ENCODE measurements at places on chromosomes 7 and 10.

GRCh38 chr7:84043661-84044191, 150.9 kb downstream of the SEMA3A start:
- no peak for DNase-seq

DNA sequence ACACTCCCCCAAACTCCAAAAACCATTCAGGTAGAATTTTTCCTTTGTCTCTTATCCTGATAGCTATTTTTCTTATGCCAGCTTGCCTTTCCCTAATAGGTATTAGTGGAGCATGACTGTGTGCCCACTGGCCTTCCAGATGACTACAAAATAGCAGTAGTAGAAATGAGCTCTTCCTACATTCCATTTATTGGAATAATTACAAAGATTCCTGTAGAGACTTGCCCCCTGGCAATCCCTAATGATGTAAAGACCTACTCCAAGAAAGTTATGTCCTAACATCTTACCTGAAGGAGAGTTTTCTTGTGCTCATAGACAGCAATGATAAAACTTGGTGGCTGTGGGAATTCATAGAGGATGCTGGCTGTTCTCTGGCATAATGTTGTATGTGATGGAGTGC, 501.8 kb downstream of the GATA3 start:
- DNase-seq = no peak

GRCh38 chr7:46682836-46683624, 762.0 kb upstream of the IGFBP3 start:
- DNase-seq = peak; percentile 41

- DNase-seq = peak; percentile 1
Measured at GRCh38 chr7:15086131-15086611, 183.6 kb upstream of the DGKB start.

- DNase-seq = no peak
Measured at GRCh38 chr7:111982804-111983203, 223.4 kb downstream of the DOCK4 start.

- no peak for DNase-seq
Measured at GRCh38 chr10:72694476-72695369, 2.8 kb downstream of the MCU start.

GRCh38 chr7:120259386-120259785, 13.6 kb upstream of the KCND2 start:
- DNase-seq = no peak

GRCh38 chr7:28551331-28551730, 139.0 kb downstream of the CREB5 start:
- DNase-seq = no peak

DNA sequence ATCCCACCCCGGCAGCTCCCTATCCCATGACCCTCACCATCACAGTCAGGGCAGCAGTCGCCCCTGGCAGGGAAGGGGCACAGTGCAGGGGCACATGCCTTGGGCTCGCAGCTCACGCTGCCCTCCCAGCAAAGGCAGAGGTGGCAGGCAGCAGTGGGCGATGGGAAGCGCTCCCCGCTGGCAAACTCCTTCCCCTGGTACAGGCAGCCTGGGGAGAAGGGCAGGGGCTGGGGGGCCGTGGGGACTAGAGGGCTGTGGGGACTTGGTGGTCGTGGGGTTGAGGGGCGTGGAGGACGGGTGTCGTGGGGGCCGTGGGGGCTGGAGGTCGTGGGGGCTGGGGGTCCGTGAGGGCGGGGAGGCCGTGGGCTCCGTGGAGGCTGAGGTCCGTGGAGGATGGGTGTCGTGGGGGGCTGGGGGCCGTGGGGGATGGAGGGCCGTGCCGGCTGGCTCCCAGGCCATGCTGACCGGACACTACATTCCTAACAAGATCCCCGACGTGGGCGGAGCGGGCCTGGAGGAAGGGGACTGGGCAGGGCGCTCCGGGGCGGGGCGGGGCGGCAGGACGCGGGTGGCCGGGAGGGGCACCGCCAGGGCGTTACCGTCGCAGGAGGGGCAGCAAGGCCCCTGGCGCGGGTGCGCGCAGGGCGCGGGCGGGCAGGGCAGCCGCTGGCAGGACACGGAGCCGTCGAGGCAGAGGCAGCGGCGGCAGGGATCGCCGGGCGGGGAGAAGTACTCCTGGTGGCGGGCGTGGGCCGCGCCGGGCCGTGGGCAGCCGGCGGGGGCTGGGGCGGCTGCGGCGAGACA, 20.0 kb downstream of the KCP start:
- DNase-seq = no peak

DNA sequence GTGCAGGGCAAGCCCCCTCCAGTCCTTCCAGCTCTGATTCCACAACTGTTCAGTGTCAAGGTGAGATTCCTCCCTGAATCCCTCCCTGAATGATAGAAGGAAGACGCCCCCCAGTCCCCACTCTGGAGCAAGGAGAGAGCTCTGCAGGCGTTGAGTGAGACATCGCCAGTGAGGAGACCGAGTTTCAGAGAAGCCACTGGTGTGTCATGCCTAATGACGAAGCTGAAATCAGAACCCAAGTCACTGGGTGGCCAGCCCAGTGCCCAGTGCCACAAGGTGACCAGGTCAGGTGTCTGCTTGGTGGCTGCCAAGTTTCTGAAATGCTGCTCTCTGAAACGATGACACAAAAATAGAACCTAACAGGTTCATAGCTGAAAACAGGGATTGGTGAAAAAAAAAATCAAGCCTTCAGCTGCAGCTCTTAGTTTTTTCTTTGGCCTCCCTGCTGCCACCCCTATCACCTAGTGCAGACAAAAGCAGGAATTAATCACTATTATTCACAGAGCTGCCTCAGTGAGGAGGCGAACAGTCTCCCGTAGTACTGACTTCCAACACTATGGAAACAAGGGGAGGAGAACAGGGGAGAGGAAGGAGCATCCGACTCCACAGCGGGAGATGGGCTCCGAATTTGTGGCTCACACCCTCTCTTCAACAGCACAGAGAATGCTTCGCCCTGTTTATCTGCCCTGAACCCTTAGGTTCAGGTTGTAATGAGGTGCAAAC, 153.5 kb downstream of the ARHGAP12 start:
- DNase-seq = no peak

DNA sequence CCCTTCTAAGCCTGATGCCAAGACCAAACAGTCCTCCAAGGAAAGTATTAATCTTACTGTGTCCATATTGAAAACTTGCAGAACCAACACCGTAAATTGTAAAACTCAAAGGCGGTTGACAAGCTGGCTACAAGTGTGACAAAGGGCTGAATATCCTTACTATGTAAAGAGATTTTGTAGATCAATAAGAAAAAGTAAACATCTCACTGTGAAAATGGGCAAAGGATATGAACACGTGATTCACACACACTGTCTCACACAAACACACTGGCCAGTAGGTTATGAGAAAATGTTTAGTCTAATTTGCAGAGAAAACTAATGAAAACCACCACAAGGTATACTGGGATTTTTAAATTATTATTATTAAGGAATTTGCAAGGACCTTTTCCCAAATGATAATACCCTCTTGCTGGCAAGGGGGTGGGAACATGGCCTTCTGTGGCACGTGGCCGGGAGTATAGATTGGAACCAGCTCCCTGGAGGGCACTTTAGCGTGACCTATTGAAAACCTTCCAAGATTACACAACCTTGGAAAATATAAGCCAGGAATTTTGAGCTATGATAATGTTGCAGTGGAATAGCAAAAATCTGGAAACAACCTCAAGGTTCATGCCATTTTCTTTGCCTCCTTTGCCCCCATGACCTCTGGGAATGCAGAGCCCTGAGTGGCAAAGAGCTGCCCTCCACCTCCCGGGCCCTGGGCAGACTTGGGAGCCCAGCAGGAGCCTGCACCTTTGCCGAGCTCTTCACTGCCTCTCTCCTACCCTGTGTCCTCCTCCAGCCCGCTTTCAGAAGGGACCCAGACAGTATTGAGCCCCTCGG, 26.2 kb upstream of the SLC29A3 start:
- no peak for DNase-seq

GRCh38 chr7:128403676-128404075, 6.1 kb downstream of the IMPDH1 start:
- DNase-seq = no peak

DNA sequence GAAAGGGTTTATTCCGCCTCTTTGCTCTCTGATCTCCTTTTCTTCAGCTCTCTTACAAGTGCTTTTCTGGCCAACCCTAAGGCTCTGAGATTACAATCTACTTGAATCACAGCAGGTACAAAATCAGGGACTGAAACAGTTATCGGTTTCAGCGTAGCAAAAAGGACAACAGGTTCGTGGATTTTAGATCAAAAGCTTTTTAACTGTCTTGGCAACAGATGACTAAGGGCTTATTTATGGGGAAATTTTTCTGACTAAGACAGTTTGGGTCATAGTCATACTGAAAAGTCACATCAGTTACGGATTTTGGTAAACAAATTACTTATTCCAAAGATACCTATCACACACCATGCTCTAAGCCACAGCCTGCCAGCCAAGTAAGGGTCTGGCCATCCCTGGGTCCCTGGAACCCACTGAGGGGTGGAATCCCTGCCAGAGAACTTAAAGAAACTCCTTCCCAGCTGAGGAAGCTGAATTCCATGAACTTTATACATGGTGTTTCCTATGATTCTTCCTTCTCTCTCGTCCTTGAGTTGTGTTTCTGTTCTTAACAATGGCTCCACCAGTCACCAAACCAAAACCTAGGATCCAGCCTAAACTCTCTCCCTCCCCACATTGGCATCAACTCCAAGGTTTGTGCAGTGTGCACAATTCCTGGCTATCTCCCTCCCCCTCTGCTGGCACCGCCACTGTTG, 169.3 kb downstream of the FAM107B start:
- no peak for DNase-seq

DNA sequence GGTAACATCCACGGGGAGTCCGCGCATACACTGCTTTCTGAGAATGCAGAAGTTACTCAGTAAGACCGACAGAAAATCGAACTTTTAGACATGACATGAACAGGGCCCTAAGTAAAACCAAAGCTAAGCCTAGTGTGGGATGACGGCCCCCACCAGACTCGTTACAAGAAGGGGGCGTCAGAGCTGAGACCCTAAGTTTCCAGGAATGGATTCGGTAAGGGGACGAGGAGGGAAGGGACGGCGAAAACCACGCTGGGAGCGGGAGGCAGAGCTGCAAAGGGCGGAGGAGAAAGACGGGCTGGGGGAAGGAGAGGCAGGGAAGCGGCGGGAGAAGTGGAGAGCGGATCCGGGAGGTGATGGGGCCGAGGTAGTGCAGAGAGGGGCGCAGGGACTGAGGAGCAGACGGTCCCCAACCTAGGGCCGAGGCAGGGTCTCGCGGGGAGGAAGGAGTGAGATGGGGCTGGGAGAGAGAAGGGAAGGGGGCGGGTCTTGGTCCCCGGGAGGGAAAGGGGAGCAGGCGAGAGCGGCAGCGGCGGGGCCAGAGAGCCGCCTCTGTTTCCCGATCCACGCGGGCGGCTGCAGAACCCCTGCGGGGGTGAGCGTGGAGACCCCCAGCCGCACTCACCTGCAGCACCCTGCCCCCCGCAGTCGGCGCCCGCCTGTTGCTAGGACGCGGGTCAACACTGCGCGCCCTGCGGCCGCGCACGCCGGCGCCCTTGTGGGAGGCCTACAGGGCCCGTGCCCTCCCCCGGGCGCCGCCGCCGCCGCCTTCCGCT, 513 bp downstream of the ODAD2 start:
- DNase-seq = no peak

- no peak for DNase-seq
Measured at GRCh38 chr7:76095908-76096307, 48.0 kb downstream of the MDH2 start.

GRCh38 chr10:43145311-43145710, 7.1 kb downstream of the CSGALNACT2 start:
- DNase-seq = no peak

- no peak for DNase-seq
Measured at GRCh38 chr7:134435161-134435920, 23.6 kb downstream of the AKR1B1 start.

DNA sequence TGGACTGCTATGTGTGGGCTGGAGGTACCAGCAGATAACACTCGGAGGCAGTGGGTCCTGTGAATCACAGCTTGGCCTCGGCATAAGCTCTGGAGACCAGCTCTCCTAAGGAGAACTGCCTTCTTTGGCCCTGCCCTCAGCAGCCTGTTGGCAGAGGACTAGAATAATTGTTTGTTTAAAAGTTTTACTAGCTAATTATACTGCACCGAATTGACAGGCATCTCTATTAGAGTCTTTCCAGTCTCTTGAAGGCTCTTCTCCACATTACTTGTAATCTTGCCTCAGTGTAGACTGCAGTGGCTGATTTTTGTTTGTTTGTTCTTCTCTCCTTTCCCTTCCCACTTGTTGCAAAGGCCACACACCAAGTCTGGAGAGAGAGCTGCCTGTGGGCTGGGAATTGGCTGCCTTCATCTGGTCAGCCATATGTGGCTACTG, 183.2 kb downstream of the AUTS2 start:
- DNase-seq = no peak

- no peak for DNase-seq
Measured at GRCh38 chr7:107579554-107579884, 527 bp upstream of the BCAP29 start.

DNA sequence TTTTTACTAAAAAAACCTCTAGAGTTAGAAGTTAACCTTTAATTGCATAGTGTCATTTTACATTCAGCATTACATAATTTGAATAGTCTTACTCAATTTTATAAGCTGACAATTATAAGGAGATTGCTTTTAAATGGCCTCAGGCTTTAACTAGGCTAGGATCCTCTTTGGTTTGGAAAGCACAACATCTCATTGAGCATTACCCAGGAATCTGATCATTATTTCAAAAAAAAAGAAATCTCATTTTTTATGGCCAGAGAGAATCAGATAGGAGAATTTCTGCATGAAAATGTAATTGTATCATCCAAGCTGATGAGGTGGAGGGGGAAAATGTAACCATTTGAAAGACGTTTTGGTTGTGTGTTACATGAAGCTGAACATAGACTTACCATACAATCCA, 324.9 kb upstream of the POT1 start:
- no peak for DNase-seq

- no peak for DNase-seq
Measured at GRCh38 chr10:44017483-44018145, 367.3 kb downstream of the CXCL12 start.

DNA sequence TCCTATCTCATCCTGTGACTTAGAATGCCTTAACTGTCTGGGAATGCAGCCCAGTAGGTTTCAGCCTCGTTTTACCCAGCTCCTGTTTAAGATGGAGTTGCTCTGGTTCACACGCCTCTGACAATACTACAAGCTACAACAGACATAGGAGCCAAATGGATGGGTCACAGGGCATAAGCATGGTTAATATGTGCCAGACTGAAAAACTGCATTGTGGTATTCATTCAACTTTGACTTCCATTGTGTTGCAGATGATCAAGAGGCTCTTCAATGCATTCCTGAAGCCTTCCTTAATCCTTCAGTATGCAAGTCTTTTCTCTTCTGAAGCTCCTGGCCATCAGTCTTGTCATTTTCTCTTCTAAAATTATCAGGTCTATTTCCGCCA, 20.3 kb upstream of the RNF32 start:
- DNase-seq = no peak

Measured in AG09319 (cell line).